Activated CD8-positive, alpha-beta T cell treated with anti-CD3 and anti-CD28 coated beads, Interleukin-2, amount 10 ng/mL, durations not matched to agents 7 days and 5 days (primary cell): ENCODE measurements at places on chromosomes 7 and 10. TPM values are rescaled to one million over a fixed set of nuclear protein-coding genes. Genes with fewer than 3 reads are reported as not detected.

DNA sequence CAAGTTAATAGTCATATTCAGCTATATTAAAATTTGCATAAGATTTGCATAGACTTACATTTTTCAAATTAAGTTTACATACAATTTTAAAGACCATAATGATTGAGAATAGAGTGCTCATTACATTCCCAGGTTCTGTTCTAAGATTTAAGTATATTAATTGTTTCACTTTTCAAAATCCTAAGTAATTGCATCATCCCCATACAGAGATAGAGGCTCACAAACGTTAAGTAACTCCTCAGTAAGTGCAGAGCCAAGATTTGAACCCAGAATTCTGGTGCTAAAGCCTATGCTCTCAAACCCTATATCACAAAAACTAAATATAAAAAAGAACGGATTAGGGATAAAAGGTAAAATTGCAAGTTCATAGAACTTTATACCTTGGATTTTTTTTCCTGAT is 2.1 kb downstream of the ITIH5 start:
- H3K27me3 ChIP-seq, result peaks cover 57% of the 10 kb centered on the region
- no peak overlapping the region for H3K27ac ChIP-seq
- DNase-seq, result no peak

GRCh38 chr10:69939061-69939460 is 113.6 kb upstream of the MACROH2A2 start:
- no peaks in the 10 kb centered on the region for H3K27me3 ChIP-seq
- H3K4me3 ChIP-seq, result no peak overlapping the region
- H3K36me3 ChIP-seq, result no peaks in the 10 kb centered on the region
- H3K27ac ChIP-seq, result no peak overlapping the region
- no peak for DNase-seq
- no peaks in the 10 kb centered on the region for H3K4me1 ChIP-seq

The NODAL gene
- not detected for total RNA-seq

The CPXM2 gene
- total RNA-seq, result not detected

- peaks cover 14% of the 10 kb centered on the region for H3K4me1 ChIP-seq
- peak; percentile 80 for DNase-seq
- peak overlapping the region; percentile 52 for H3K27ac ChIP-seq
- H3K27me3 ChIP-seq, result peaks cover 13% of the 10 kb centered on the region
Measured at GRCh38 chr7:148575640-148576411, 14.7 kb upstream of the C7orf33 start.

GRCh38 chr7:158034571-158034970 is 553.1 kb downstream of the PTPRN2 start:
- no peaks in the 10 kb centered on the region for H3K27me3 ChIP-seq
- no peaks in the 10 kb centered on the region for H3K4me1 ChIP-seq
- H3K4me3 ChIP-seq, result no peak overlapping the region
- H3K27ac ChIP-seq, result no peak overlapping the region

The TFEC gene
- 0.47 TPM for total RNA-seq

GRCh38 chr7:102864958-102865357 is 47.8 kb upstream of the LRRC17 start:
- no peaks in the 10 kb centered on the region for H3K36me3 ChIP-seq
- H3K27me3 ChIP-seq, result peaks cover 6% of the 10 kb centered on the region
- H3K4me1 ChIP-seq, result no peaks in the 10 kb centered on the region

- H3K36me3 ChIP-seq, result no peaks in the 10 kb centered on the region
- no peak overlapping the region for H3K4me3 ChIP-seq
- H3K4me1 ChIP-seq, result no peaks in the 10 kb centered on the region
- H3K27ac ChIP-seq, result no peak overlapping the region
- DNase-seq, result no peak
Measured at GRCh38 chr7:34108165-34108564, 202.8 kb downstream of the BMPER start.

The PHYHIPL gene
- total RNA-seq, result not detected

GRCh38 chr10:8462565-8462964 is 408.1 kb downstream of the GATA3 start:
- H3K4me1 ChIP-seq, result peaks cover 5% of the 10 kb centered on the region
- peaks cover 24% of the 10 kb centered on the region for H3K27me3 ChIP-seq
- H3K27ac ChIP-seq, result no peak overlapping the region
- no peak overlapping the region for H3K4me3 ChIP-seq
- no peak for DNase-seq
- H3K36me3 ChIP-seq, result peaks cover 2% of the 10 kb centered on the region
